Kasumi-1 (cell line): ENCODE measurements at places on chromosomes 11 and 22.

DNA sequence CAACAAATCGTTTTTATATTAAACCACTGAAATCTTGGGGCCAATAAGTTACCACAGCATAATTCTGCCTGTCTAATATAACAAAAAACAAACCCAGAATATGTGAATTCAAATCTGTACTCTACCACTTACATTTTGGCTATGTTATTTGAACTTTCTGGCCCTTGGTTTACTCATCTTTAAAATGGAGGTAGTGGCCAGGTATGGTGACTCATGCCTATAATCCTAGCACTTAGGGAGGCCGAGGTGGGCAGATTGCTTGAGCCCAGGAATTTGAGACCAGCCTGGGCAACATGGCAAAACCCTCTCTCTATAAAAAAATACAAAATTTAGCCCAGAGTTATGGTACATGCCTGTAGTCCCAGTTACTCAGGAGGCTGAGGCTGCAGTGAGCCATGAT lies 84.2 kb downstream of the FAM168A start:
- DNase-seq, result no peak

- no peak for DNase-seq
These were observed 30.4 kb downstream of the USH1C start for GRCh38 chr11:17513853-17514252.

DNA sequence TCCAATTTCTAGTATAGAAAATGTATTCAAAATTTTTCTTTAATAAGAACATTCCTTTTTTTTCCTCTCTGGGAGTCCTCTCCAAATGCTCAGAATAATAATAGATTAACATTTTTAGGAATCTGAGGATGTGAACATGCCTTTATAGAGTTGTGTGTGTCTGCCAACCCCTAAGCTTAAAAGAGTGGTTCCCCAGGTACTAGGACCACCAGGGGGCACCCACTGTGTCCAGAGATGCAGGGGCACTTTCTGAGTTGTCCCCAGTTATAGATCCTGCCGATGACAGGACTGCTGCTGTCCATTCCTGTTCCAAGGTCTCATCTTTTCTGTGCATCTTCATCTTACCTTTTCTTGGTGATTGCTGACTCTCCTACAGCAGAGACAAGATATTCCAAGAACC lies 27.0 kb upstream of the MICAL2 start:
- no peak for DNase-seq

DNA sequence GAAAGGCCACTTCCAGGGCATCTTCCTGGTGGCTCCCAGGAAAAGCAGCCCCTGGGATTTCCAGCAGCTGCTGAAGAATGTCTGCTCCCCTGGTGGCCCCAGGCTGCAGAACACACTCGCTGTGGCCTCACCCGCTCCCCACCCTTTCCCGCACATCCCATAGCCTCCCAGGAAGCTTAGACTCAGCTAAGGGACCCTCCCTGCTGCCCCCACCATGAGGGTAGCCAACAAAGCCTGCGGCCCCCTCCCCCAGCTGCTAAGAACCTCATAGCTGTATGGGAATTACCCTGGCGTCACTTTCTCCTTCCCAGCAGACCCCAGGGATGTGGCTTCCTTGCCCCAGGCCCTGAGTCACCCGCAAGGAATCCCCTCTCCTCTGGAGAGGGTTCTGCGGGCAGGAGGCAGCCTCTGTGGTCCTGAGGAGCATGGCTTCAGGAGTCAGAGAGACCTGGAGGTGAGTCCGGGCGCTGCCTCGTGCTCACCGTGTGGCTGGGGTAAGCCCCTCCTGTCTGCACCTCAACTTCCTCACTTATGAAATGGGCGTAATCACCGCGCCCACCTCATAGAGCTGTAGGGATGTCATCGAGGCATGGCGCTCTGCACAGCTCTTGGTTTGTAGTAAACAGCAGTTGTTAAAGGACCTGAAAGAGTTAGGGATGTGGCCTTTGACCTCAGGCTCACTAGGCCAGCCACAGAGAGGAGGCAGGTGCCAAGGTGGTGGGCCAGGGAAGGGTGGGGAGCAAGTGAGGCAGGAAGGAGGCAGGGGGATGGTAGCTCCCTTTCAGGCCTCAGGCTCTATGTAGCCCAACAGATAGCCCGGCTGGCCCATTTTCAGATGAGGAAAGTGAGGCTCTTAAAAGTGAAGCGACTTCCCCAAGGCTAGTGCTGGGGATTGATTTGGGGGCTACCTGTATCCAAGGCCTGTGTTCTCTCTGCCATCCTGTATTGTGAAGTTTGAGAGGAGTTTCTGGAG lies 71.2 kb downstream of the LRRC32 start:
- DNase-seq, result no peak

DNA sequence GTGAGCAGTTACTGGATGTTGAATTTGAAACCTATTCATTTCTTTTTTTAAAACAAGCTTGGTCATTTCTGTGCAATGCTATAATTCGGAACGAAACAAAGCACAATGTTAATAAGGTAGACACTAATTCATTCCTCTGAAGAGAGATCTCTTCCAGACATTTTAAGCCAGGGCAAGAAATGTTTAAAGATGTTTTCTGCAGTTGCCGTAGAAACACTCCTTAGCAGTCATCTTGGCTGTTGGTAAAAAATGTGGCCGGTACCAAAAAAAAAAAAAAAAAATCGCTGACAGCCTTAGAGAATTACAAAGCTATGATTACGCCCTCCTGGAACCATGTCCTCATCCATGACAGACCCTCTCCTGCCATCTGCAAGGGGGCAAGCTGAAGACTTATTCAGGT lies 66.4 kb upstream of the TTC12 start:
- no peak for DNase-seq
